ENCODE measurements at places on chromosomes 1 and 21. TPM values are rescaled to one million over a fixed set of nuclear protein-coding genes. Genes with fewer than 3 reads are reported as not detected.

DNA sequence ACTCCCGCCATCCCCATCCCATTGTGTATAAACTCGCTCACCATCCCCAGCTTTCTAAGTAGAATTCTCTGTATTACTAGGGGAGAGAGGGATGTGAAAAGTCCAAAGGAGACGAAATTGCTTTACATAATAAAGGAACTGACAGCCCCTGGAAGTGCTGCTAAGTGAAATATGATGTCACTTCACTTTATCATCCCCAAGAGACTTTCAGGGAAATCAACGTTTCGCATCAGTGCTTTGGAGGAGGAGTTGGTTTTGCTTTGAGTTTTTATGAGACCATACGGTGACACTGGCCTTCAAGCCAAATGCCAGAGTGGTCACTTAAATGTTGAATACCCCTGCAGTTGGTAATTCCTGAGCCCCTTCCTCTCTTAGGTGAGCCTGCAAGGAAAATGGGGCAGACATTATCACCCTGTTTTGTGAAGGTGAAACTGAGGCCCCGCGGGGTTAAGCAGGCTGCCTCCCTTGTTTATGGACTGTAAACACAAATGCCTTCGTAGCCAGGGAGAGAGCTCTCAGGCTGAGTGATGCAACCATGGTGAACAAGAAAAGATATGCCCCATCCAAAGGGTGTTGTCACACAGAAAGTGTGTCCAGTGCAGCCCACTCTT is 58.4 kb upstream of the KAZN start:
- DNase-seq: no peak
- no peaks in the 10 kb centered on the region for H3K36me3 ChIP-seq
- no peak overlapping the region for H3K27ac ChIP-seq
- no peaks in the 10 kb centered on the region for H3K4me1 ChIP-seq
- H3K4me3 ChIP-seq: no peak overlapping the region
- H3K27me3 ChIP-seq: peaks cover 7% of the 10 kb centered on the region

GRCh38 chr1:213989002-213989855 is 1.5 kb downstream of the PROX1 start:
- peaks cover 38% of the 10 kb centered on the region for H3K4me1 ChIP-seq
- peak overlapping the region; percentile 97 for H3K4me3 ChIP-seq
- no peak for DNase-seq
- H3K27me3 ChIP-seq: peaks cover 89% of the 10 kb centered on the region
- H3K36me3 ChIP-seq: peaks cover 5% of the 10 kb centered on the region
- no peak overlapping the region for H3K27ac ChIP-seq

- DNase-seq: no peak
- H3K27ac ChIP-seq: peak overlapping the region; percentile 49
- H3K36me3 ChIP-seq: peaks cover 8% of the 10 kb centered on the region
- H3K4me3 ChIP-seq: no peak overlapping the region
- H3K27me3 ChIP-seq: no peaks in the 10 kb centered on the region
These were observed 8.7 kb downstream of the SZRD1 start for GRCh38 chr1:16375521-16376340.

GRCh38 chr1:168742994-168743650 is 14.1 kb upstream of the DPT start:
- H3K27me3 ChIP-seq: peaks cover 14% of the 10 kb centered on the region
- no peaks in the 10 kb centered on the region for H3K36me3 ChIP-seq
- no peak overlapping the region for H3K4me3 ChIP-seq
- H3K4me1 ChIP-seq: no peaks in the 10 kb centered on the region

DNA sequence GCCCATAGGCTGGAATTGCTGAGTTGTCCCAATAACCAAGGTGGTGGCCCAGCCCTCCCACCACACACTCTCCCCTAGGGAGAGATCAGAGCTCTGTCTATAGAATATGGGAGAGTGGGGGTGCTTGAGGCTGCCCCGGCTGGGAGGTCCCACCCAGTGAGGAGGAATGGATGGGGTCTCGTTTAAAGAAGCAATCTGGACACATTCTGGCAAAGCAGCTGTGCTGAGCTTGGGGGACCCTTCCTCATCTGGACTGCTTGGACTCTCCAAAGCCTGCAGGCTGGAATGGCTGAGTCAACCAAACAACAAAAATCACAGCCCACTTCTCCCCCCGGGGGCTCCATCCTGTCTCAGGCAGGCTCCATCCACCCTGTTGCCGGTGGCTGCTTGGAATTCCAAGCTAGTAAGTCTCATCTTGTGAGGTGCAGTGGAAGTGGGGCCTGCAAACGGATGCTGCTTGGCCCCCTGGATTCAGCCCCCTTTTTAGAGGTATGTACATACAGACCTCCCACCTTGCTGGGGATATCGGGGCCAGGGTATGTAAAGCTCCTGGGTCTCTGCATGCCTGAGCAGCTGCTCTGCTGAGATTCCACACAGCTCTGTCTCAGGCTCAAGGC is 67.1 kb upstream of the FAM78B start:
- H3K36me3 ChIP-seq: peaks cover 2% of the 10 kb centered on the region
- H3K27me3 ChIP-seq: no peaks in the 10 kb centered on the region
- no peaks in the 10 kb centered on the region for H3K4me1 ChIP-seq
- no peak overlapping the region for H3K27ac ChIP-seq
- no peak overlapping the region for H3K4me3 ChIP-seq

DNA sequence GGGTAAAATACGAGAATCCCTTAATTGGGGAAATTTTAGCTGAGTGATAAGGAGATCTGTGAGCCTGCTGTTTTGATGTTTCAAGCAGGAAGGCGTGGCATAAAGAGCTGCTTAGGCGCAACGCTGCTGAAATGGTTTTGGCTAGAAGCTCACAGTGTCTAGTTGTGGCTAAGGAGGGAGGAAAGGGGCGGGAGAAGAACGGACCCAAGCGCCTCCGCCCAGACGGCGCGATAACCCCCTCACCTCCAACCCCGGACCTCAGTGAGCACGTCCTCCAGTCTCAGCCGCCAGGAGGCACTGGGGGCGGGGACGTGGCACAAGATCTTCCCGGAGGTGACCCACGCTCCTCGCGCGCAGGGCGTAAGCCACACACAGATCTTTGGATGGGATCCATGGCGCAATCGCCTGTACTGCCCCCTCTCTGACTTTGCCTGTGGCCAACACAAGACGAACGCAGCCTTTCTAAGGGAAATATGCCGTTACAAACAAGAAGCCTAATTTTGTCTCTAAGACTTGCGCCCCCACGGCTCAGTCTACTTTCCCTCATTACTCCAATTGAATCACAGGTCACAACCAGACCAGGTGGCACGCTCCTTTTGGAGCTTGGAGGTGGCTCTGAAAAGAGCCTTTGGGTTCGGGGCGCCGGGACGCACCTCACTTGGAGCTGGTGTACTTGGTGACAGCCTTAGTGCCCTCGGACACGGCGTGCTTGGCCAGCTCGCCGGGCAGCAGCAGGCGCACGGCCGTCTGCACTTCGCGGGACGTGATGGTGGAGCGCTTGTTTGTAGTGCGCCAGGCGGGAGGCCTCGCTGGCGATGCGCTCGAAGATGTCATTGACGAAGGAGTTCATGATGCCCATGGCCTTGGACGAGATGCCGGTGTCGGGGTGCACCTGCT is 23.4 kb upstream of the RNF187 start:
- peaks cover 3% of the 10 kb centered on the region for H3K36me3 ChIP-seq
- peaks cover 64% of the 10 kb centered on the region for H3K4me1 ChIP-seq
- DNase-seq: peak; percentile 90
- peak overlapping the region; percentile 58 for H3K27ac ChIP-seq
- H3K4me3 ChIP-seq: peak overlapping the region; percentile 94
- peaks cover 29% of the 10 kb centered on the region for H3K27me3 ChIP-seq

DNA sequence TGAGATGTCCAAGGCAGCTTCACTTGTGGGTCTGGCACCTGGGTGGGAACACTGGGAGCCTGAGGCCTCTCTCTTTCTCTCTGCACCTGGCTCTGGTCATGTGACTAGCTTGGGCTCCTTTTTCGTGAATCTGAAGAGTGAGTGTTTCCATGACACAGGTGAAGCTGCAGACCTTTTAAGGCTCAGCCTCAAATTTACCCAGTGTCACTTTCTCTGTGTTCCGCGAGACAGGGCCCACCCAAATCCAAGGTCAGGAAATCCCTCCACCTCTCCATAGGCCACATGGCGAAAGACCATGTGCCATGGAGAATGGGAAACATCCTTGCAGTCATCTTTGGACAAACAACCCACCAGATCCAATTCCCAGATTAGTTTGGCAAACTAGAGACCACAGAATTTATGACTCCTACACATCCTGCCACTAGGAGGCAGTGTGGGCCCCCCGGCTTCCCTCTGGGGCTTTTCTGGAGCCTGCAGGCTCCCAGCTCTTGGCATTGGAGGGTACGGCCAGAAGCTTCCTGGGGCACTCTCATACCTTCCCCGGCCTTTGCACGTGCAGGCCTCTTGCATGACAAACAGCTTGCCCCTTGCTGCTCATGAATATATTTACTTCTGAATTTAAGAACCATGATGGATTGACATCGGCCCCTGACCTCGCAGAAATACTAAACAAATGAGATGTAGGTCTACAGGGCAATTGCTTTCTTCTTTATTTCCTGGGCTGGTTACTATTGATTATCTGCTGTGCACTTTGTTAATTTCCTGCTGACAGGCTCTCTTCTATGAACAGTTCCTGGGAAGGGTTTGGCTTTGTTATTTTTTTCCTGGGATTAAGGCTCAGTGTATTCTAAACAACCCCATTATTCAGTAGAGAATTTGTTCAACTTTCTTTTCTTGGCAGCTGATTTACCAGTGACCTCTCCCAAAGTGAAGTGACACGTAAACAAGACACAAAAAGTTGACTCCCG is 180.7 kb downstream of the KAZN start:
- no peak overlapping the region for H3K4me3 ChIP-seq
- H3K36me3 ChIP-seq: no peaks in the 10 kb centered on the region
- DNase-seq: peak; percentile 23
- no peaks in the 10 kb centered on the region for H3K4me1 ChIP-seq
- no peak overlapping the region for H3K27ac ChIP-seq

DNA sequence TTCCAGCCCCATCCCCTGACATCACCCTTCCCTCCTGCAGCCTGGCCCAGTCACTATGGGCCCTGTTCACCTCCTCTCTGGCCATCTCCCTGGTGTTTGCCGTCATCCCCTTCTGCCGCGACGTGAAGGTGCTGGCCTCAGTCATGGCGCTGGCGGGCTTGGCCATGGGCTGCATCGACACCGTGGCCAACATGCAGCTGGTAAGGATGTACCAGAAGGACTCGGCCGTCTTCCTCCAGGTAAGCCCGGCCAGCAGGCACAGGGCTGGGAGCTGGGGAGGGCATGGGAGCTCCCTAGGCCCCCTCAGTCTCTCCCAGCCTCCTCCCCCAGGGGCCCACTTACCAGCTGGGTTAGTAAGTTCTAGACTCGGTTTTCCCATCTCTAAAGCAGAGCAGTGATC is 52.1 kb downstream of the ELK4 start:
- peaks cover 16% of the 10 kb centered on the region for H3K4me1 ChIP-seq
- DNase-seq: no peak
- H3K36me3 ChIP-seq: no peaks in the 10 kb centered on the region

- no peaks in the 10 kb centered on the region for H3K36me3 ChIP-seq
- no peak overlapping the region for H3K4me3 ChIP-seq
- H3K4me1 ChIP-seq: no peaks in the 10 kb centered on the region
These were observed 923.2 kb downstream of the LTN1 start for GRCh38 chr21:28069450-28069923.

- peak overlapping the region; percentile 81 for H3K4me3 ChIP-seq
- H3K4me1 ChIP-seq: peaks cover 12% of the 10 kb centered on the region
- no peak overlapping the region for H3K27ac ChIP-seq
These were observed 2.1 kb downstream of the GNG12 start for GRCh38 chr1:67830928-67831830.

- no peak for DNase-seq
- H3K4me1 ChIP-seq: peaks cover 5% of the 10 kb centered on the region
- H3K27ac ChIP-seq: no peak overlapping the region
- H3K36me3 ChIP-seq: no peaks in the 10 kb centered on the region
- peaks cover 67% of the 10 kb centered on the region for H3K27me3 ChIP-seq
- no peak overlapping the region for H3K4me3 ChIP-seq
These were observed 7.5 kb upstream of the EVI5 start for GRCh38 chr1:92792340-92792782.

DNA sequence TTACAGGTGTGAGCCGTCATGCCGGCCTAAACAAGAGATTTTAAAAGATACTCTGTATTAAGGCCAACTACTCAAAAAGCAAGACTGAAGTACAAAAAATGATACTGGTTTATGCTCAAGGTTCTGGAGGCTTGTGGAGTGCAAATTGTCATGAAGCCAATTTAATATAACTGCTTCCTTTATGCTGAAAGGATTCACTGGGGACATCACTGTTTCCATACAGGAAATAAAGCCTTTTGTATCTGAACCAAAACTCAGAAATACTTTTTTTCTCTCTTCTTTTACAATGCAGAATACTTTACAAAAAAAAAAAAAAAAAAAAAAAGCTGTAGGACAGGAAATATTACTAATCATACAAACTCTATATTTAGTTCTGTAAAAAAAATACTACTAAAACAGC is 55.5 kb upstream of the CNN3 start:
- peaks cover 7% of the 10 kb centered on the region for H3K4me1 ChIP-seq
- DNase-seq: no peak
- H3K4me3 ChIP-seq: no peak overlapping the region
- H3K27ac ChIP-seq: no peak overlapping the region

DNA sequence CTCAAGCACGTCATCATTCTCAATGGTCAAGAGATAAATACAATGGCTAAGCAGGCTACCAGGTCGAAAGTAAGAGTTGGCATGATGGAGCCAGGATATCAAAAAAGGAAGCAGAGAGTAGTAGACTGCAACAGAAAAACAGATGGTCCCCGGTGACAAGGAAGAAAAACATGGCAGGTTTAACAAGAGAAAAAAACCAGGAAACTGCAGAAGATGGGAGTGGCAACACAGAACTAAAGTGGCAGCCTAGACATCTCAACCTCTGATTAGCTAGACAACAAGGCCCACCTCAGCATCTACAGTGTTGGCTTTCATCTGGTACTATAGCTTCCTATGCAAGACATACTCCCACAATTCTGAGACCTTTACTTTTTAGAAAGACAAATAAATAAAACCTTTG is 3.1 kb downstream of the UBR4 start:
- peak overlapping the region; percentile 1 for H3K27ac ChIP-seq
- H3K4me1 ChIP-seq: peaks cover 85% of the 10 kb centered on the region
- no peak for DNase-seq
- H3K4me3 ChIP-seq: peak overlapping the region; percentile 30
- H3K36me3 ChIP-seq: peaks cover 6% of the 10 kb centered on the region

Gene ZNF593OS
- not detected for total RNA-seq

Gene CRYZ
- 15.6 TPM for total RNA-seq

Gene LYST
- 43.9 TPM for total RNA-seq

Gene LCK
- 227 TPM for total RNA-seq

Gene FCGR1A
- total RNA-seq: not detected

Measured in activated T-cell treated with anti-CD3 and anti-CD28 coated beads, Interleukin-2, amount 50 U/mL, for 72 hours (primary cell).